ENCODE measurements at places on chromosomes 13 and 19.
A peak's percentile ranks its signal among the peaks of the same experiment; 100 is the strongest.

DNA sequence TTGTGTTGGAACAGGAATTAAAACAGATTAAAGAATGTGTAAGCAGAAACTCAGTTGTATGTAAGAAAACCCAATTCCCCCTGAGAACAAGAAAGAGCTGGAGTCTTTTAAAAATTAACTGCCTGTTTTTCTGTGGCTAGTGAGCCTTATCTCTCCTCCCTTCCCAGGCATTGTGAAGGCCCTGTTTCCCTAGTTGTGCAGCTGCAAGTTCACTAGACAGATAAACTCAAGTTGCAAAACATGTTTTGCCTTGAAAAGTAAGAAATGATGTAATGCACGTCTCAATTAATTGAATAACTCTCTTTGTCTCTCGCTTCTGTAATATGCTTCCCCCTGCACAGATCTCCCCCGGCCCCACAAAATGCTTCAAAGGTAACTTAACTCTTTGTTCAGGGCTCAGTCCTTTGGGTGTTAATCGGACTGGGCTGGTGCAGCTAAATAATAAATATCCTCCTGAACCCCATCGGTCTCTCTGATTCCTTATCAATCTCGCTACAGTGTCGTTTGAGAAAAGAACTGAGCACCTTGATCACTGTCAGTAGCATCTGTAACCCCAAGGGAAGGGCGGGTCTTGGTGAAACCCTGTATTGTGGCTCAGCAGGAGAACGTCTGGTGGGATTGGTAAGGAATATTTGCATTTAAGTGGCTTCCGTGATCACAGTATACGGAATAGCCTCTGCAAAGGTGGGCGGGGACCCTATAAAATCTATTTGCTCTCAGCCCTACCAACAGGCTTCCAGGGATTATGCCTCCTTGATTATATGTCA lies 1.6 kb upstream of the ZNF556 start:
- no peak for DNase-seq

GRCh38 chr19:43499042-43499441 lies 5.5 kb downstream of the PHLDB3 start:
- DNase-seq: no peak

- no peak for DNase-seq
These were observed 2.4 kb upstream of the SIGLEC9 start for GRCh38 chr19:51122112-51122981.

- DNase-seq: no peak
These were observed 67.8 kb upstream of the ARHGEF7 start for GRCh38 chr13:111047326-111047725.

DNA sequence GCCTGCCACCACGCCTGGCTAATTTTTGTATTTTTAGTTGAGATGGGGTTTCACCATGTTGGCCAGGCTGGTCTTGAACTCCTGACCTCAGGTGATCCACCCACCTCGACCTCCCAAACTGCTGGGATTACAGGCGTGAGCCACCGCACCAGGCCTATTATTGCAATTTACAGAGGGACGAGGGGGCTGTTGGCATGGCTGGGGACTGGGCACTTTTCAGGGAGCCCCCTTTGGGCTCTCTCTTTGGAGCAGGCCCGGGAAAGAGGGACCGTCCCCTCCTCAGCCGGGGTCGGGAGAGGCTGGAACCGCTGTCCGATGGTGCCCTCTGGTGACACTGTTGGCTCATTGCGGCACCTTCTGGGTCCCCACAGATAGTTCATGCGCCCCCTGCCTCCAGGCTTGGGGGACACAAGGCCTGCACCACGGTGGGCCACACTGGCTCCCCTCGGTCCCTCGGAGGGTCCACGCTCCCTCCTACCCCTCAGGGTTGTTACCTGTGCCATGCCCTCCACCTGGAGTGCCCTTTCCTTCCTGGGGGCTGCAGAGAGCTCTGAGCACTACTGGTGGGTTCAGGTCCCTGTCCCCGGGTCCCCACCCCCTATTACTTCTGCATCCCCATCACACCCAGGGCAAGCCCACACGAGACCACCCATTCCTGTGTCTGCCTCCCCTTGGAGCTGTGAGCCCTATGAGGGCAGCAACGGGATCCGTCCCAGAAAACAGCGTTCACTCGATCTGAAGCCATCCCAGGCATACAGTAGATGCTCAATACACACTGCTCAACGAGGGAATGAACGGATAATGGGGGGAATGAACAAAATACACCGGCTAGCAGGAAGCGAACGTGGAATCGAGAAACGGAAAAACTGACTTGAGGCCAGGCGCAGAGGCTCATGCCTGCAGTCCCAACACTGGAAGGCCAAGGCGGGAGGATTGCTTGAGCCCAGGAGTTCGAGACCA lies 12.5 kb downstream of the FEM1A start:
- peak; percentile 40 for DNase-seq

DNA sequence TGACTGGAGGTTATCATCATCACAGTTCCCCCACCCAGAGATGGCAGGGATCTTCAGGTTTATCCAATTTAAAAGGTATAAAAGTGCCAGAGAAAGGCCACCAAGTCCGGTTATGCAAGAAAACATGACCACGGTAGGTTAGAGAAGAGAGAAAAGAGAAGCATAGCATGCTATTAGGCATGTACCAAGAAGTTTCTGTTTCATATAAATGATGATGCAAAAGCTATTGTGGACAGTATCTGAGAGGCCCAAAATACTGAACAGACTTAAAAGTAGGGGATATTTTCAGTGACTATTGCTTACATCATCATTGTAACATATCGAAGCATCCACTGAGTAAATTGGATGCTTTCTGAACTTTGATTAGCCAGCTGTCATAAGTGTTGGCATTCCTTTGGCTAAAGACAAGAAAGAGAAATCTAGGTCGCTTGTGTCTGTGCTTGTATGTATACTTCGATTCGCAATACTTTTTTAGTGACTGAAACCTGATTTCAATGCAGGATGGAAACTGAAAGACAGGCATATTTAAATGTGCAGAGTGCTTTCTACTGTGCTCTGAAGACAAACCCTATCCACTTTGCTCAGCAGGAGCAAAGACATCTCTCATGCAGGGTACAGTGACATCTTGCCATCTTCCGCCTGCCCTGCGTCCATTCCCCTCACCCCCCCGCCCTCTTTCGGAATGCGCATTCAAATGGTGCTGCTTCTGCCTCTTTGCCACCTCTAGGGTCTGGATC lies 180.3 kb downstream of the SHISA2 start:
- no peak for DNase-seq

DNA sequence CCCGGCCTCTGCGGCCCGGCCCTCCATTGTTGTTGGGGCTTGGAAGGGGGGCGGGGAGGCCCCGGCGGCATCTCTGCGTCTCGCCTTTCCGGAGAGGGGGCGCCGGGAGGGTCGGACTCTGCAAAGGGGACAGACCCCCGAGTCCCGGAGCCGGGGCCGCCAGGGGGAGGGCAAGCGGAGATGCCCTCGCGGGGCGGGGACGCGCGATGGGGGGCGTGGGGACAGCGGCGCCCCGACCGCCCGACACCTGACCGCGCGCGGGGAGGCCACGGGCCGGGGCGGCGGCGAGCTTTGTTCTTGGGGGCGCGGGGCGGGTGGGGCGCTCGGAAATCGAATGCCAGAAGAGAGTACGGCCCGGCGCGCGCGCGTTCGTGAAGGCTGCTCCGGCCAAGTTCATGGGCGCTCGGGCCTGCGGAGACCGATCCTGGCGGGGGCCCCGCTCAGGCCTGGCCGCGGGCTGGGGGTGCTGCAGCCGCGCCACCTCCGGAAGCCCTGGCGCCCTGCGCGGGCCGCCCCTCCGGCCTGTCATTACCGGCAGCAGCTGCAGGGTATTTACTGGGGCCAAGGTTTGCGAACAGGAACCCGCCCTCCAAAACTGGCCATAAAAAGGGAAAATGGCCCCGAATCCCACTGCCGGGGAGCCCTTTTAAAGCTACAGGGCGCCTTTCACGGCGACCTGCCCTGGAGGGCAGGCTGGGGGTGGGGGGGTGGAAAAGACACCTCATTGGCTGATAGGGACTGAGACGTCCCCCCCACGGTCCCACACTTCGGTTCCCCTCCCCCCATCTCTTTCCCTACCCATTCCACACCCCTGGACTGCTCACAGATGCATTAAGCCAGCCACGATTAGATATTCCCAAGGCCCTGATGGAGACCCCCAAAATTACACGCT lies 11.1 kb upstream of the NANOS3 start:
- DNase-seq: no peak

- no peak for DNase-seq
These were observed 67.7 kb downstream of the IRS2 start for GRCh38 chr13:109718726-109719125.

- no peak for DNase-seq
These were observed 1466.3 kb downstream of the PCDH9 start for GRCh38 chr13:65763811-65764210.

GRCh38 chr13:25717666-25718197 lies 334.1 kb downstream of the SHISA2 start:
- no peak for DNase-seq

DNA sequence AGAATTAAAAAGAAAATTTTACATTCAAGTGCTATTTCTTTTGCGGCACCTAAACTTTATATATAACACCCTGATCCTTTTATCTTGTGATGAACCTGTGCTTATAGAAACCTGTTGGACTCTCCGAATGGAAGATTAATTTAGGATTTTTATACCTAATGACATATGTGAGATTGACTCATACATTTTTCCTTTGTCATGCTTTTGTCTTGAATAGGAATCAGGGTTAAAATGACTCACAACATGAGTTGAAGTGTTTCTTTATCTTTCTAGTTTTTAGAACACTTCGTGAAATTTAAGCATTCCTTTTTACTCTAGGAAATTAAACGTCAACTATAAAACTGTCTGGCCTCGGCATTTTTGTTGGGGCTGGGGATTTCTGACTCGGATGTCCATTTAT lies 378.9 kb downstream of the PCDH20 start:
- DNase-seq: no peak

DNA sequence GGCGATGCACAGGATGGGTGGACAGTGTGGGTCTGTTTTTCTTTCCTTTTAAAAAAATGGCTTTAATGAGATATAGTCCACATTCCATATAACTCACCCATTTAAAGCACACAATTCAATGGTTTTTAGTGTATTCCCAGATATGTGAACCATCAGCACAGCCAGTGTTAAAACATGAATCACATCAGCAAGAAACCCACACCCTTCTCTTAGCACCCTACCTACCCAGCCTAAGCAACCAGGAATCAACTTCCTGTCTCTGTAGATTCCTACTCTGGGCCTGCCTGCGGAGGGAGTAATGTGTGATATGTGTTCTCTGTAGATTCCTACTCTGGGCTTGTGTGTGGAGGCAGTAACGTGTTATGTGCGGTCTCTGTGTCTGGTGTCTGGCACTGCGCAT lies 11.9 kb downstream of the TMEM255B start:
- DNase-seq: no peak

DNA sequence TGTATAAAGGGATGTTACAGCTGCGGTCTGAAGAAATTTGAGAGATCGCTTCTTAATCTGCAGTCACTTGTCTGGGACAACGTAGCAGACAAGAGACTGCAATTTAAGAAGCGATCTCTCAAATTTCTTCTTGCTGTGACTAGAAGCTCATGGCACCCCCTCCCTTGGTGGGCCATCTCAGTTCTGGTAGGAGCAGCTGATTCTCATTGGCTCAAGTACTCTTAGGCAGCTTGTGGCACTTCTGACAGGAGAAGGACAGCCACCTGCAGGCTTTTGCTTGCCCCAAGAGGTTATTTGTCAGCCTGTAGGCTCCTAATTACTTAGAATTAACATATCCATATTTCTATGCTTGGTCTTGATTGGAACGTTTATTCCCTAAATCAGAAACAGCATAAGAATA lies 503.0 kb downstream of the DCT start:
- no peak for DNase-seq

DNA sequence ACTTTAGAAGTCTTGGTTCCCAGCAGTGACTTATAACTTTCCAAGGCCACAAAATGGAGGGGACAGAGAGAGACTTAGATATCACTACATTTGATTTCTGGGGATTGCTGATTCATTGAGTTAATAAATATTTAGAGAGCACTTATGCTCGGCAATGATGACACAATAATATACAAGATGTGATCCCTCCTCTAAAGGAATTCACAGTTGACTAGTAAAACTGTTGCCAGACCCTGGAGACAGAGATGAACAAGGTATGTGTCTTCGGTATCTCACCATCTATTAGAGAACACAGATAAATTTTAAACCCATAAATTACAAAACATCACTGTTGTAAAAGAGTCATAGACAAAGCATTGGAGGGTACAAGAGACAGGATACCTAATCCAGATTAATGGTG lies 437.5 kb downstream of the FOXO1 start:
- no peak for DNase-seq

DNA sequence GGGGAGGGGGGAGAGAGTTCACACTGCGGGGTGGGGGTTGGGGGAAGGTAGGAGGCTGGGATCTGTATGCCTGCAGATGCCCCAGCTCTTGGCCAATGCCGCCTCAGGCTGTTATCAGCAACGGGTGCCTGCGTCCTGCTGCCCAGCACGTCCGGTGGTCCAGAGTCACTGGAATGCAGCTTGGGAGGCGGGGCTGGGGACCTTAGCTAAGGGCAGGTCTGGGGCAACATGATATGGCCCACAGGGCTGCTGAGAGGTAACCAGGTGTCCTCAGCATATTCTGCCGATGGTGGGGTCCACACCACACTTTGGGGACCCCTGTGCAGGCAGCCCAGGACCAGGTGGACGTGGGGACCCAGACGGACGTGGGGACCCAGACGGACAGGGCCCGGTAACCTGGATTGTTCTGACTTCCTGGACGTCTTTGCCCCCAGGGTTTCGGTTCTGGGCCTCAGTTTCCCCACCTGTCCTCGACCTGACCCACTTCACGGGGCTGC lies 668 bp upstream of the ARHGAP45 start:
- no peak for DNase-seq

DNA sequence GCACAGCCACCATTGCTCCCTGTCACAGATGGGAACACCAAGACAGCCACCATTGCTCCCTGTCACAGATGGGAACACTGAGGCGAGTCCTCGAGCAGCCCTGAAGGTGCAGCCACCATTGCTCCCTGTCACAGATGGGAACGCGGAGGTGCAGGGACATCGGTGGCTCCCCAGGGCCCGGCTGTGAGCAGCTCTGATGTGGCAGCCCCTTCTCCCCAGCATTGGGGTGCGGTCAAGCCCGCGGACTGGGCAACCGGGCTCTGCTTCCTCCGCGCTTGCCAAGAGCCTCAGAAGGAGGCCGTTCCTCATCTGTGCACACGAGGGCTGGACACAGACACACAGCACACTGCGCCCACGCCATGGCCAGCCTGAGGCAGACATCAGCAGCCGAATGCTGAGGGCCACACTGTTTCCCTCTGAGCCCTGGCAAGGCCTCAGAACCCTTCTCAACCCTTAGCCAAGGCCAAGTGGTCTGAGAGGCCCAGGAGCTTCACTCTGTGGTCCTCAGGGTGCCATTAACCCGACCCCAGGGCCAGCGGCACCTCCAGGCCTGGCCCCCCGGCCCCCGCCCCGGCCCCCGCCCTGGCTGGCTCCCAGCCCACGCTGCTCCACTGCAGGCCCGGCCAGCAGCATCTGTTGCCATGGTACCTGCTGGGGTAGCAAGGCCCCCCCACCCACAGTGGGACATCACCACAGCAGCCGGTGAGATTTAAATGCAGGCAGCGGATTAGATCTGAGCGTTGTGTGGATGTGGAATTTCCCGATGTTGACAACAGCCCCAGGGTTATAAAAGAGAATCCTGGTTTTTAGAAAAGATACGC lies 18.4 kb downstream of the C2CD4C start:
- DNase-seq: no peak

- no peak for DNase-seq
These were observed at the start of gene TRAPPC6A for GRCh38 chr19:45177817-45178261. Gene TRAPPC6A, minus strand, starts transcription at chr19:45178237. Its CDS starts 19 bp downstream, at chr19:45178218.

GRCh38 chr13:50512474-50513299 lies 330.8 kb downstream of the DLEU7 start:
- peak; percentile 15 for DNase-seq

- DNase-seq: no peak
These were observed 138.5 kb downstream of the ZAR1L start for GRCh38 chr13:32176696-32177095.

GRCh38 chr19:50361290-50362029 lies 4.0 kb downstream of the NAPSA start:
- peak; percentile 61 for DNase-seq
